ENCODE measurements at places on chromosomes 3 and 15. TPM values are rescaled to one million over a fixed set of nuclear protein-coding genes. Genes with fewer than 3 reads are reported as not detected.
A peak's percentile ranks its signal among the peaks of the same experiment; 100 is the strongest.

Gene IL5RA
- not detected for total RNA-seq

Gene UBAP1L
- total RNA-seq = 0.71 TPM

DNA sequence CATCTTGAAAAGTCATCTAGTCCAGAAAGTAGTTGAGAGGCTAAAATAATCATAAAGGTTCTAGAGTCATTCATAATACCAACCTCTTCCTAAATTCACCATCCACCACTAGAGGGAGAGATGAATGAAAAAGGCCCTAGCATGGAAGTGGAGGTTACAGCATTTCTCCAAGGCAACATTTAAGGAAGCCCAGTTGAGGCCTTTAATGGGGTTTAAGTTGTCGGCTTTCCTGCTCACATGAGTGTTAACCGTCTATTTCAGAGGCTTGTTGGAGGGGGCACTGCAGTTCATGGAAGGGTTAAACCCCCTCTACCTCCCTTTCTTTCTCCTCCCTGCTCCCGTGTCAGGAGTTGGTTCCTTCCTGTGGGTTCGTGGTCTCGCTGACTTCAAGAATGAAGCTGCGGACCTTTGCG, 3.8 kb upstream of the SLCO3A1 start:
- peak; percentile 18 for DNase-seq

DNA sequence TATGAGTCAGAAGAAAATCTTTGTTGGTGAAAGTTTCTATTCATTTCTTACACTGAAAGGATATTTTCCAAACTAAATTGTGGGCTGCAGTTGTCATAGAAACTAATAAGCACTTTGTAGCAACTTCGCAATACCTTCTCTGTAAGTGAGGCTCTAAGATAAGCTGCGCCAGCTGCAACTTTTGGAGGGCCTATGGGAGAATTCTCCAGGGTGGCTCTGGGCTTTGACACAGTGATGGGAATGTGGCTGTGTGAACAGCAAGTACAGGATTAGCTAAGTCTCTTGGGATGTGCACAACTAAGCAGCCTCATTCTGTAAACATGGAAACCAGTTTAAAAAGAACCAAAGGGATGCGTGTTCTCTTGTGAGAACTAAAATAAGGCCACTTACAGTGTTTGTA, 124.6 kb upstream of the SGO1 start:
- no peak for DNase-seq

- peak; percentile 16 for DNase-seq
Measured at GRCh38 chr15:82537351-82537908, 2.8 kb downstream of the RPS17 start.
